NCI-H1092 (cell line): ENCODE measurements at places on chromosomes 7 and 10.

DNA sequence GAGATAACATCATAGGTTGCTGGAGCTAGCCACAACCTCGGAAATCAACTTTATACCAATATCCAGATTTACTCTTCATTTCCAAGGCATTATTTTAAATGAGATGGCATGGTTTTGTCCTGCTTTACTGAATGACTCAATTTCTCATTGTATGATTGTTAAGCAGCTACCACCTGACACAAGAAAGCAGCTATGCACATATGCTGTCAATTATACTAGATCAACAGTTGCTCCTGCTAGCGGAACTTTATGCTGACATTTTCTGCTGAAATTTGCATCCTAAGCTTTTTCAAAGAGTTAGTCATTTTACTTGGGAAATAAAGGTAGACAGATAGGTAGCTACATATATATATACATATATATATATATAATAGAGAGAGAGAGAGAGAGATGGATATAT lies 8.9 kb upstream of the CH25H start:
- no peak for DNase-seq

- peak; percentile 38 for DNase-seq
Observed at GRCh38 chr10:23702977-23703414, 264.1 kb downstream of the OTUD1 start.

- no peak for DNase-seq
Observed at GRCh38 chr10:1633783-1634182, 103.5 kb downstream of the ADARB2 start.

DNA sequence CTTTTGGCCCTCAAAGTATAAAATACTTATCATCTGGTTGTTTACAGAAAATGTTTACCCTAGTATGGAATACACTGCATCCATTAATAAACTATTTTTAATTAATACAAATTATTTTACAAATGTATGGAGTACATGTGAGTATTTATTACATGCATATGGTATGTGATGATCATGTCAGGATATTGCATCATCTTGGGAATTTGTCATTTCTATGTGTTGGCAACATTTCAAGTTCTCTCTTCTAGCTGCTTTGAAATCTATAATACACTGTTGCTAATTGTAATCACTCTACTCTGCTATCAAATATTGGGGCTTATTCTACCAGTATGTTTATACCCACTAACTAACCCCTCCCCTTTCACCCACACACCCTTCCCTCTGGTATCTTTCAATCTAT lies 103.9 kb upstream of the THSD7A start:
- DNase-seq: no peak

DNA sequence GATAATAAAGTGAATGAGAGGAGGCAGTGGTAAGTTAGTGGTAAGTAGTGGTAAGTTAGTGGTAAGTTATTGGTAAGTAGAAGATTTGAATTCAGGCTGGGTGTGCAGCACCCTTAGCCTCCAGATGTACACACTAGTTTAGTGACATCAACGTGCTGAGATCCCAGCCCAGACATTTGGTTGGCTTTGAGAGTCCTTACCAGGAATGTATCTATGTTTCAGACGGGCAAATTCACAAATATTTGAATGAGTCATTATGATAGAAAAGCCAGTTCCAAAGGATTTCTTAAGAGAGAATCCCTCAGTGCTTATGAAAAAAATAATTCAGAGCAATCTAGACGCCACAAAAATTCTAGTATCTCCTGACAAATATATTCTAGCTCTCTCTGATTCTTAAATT lies 70.0 kb downstream of the ARL4A start:
- no peak for DNase-seq

GRCh38 chr10:23015021-23015707 lies 80.2 kb upstream of the MSRB2 start:
- DNase-seq: no peak

DNA sequence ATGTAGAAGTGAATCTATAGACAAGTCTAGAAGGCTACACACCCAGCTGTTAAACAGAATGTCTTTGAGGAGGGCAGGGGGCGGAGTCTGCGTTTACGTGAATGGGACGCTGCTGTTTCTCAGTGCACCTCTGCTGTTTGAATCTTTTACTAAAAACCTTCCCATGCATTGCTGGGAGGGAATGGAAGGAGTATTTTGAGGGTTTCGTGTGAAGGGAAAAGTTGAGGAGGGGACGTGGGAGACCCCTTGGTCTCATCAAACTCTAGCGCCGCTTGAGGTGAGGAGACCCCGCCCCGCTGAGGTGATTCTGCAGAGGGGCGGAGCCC lies 492 bp upstream of the VCL start:
- DNase-seq: no peak

DNA sequence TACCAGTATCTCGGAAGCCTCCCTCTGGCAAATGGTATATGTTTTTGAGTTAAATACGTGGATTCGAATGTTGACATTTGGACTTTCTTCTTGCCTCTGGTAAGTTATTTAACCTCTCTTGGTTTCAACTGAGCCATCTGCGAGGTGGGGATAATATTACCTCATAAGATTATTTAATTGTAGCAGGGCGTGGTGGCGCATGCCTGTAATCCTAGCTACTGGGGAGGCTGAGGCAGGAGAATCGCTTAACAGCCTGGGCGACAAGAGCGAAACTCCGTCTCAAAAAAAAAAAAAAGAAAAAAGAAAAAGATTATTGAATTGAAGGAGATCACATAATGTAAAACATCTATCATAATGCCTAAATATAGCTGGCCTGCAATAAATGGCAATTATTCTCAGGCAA lies 396 bp upstream of the TAF5 start:
- no peak for DNase-seq

DNA sequence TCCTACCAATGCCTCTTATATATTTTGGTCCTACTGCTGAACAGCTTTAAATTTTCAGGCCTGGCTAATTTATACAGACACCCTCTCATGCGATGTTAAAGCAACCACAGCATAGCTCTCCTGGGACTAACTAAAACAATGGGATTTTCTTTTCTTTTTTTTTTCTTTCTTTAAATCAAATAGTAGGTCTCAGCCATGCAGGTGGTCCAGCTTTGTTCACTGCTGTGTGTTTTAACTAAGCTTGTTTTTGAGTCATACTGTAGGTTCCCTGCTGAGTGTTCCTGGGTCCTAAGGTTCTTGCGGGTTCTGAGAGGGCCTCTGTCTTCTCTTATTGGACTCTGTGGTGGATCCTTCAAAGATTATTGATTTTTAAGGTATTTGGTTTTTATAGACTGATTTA lies 113.1 kb upstream of the SORCS1 start:
- no peak for DNase-seq

DNA sequence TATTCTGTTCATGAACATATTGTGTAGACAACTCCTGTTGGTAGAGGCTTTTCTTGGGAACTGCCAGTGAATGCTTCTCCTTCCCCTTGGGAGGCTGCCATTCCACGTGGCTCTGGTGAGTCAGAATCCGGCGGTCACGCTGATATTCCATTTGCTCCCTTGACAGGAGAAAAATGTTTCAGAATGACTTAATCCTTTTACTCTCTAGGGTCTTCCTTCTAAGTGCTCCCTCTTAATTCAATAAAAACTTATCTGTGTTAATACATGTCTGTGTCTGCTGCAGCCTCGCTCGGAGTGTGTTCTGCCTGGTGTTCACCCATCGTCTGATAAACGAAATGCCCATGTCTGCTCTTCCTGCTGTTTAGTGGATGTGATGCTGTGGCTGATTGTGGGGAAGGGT lies 278.6 kb downstream of the ARHGAP12 start:
- DNase-seq: no peak

DNA sequence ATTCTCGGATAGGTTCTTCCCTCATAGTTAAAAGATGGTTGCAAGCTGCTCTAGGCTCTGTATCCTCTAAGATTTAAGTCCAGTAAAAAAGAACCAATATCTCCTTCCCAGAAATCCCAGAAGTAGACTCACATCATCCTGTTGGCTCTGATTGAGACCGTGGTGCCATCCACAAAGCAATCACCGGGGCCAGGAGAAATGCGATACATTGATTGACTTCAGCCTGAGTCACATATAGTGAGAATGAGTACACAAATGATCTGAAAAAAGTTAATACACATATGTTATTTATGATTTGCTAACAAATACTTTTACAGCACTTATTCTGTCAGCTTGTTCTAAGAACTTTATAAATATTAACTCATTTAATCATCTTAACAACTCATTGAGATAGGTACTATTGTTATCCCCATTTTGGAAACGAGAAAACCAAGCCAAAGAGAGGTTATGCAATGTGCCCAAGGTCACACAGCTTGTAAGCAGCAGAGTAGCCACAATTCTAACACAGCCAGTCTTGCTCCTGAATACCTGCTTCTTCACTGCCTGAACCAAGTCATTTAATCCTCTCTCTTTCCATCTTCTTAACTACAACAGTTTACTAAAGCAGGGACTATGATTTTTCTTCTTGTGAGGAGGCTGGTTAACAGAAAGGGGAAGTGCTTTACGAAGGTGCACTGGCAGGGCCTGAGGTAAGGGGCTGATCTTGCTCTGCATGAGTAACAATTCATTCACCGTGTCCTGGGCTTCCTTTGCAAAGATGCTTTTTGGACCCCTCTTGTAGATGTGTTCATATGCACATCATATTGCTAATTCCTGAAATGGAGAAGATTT lies 177.0 kb downstream of the REEP3 start:
- no peak for DNase-seq

DNA sequence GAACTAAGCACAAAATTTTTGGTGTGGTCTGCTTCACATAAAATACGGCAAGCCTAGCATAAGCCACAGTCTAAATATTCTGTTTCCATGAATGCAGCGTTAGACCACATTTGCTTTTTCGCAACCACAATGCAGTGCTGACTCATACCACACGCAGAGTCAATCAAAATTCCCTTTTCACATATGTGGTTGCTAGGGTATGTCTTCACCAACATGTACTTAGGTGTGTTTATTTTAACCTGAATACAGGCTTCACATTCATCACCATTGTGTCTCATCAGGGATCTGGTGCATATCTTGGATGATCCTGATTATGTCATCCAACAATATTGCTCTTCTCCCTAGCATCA lies 90.8 kb downstream of the CHN2 start:
- no peak for DNase-seq

GRCh38 chr7:3083350-3083749 lies 39.7 kb upstream of the CARD11 start:
- DNase-seq: no peak

GRCh38 chr10:119542988-119543813 lies 682 bp upstream of the RGS10 start:
- DNase-seq: no peak

DNA sequence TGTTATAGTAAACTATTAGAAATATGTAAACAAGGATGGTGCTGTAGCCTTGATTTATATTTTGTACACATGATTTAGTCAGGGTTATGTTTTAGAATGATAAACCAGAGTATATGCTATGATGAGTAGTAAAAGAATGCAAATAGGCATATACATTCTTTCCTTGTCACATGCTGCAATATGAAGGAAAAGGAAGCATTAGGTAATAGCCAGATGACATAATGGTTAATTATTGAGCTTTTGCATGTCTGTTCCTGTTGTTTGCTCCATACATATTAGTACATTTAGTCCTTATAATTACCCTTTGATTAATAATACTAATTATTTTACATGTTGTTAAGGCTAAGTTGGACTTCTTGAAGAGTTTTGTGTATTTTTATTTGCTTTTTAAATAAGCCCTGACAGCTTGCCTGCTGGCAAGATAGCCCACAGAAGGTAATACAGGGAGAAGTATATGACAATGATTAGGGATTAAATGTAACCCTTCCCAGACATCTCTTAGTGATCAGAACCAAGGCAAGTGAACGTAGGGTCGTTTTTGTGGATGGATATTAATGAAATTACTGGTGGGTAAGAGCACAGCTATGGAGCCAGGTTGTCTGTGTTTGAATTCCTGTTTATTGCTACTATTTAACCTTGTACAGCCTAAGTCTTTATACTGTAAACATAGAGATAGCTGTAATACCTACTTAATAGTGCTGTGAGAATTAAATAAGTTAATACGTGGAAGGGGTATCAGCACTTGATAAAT lies 68.4 kb downstream of the PHTF2 start:
- DNase-seq: no peak

DNA sequence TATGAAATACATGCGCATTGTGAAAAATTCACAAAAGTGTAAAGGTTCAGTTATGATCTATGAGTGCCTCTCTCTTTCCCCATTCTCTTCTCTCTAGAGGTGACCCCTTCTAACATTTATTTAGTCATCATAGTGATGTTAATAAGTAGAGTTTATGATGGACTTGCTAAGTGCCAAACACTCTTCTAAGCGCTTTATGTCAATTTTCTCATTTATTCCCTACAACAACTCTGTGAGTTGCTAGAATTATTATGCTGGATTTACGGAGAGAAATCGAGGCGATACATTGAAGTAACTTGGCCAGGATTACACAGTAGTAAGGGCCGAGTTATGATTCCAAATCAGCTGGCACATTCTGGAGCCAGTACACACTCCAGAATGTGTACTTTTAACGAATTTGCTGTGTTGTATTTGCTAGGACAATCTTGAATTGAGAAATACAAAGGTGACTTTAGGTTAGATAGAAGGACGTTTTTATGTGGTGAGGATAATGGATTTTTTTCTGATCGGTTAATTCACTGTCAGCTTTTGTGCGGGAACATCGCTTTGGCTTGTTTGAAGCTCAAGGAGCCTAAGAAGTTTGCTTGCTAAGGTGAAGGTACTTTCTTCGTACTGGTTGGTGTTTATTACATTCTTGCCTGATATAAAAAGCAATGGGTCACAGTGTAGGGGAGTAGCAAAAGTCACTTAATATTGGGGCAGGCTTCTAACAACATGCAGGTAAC lies 1.4 kb downstream of the ATRNL1 start:
- no peak for DNase-seq

DNA sequence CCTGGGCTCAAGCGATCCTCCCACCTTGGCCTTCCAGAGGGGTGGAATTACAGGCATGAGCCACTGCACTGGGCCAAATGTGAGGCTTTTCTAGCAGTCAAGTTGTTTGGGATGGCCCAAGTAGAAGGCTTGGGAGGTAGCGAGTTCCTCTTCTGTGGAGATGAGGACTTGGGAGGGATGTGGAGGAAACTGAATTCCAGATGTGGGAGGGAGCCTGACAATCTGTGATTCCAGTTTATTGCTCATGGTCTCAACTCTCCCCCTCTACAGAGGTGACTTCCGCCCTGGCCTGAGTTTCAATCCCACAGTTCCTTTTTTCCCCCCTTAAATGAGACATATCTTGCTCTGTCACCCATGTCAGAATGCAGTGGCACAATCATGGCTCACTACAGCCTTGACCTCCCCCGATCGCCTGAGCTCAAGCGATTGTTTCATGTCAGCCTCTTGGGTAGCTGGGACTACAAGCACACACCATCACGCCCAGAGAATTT lies 3.4 kb downstream of the STYXL1 start:
- DNase-seq: no peak

DNA sequence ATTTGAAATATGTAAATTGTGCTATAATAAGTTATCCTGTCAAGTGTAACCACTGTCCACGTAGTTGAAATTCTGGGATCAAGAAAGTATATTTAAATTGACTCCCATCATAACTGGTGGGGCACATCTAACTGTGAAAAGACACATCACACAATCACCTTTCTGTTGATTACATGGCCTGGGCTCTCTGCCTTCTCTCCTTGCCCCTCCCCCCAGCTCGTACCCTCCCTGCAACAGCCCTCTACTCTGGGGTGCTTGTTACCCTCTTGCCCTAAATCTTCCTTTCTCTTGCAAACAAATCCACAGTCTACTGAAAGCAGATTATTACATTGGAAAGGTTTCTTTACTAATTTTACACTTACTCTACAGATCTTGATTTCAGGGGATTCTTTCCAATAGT lies 56.3 kb downstream of the CCDC186 start:
- DNase-seq: no peak
